ENCODE measurements at places on chromosomes 3 and 15. TPM values are rescaled to one million over a fixed set of nuclear protein-coding genes. Genes with fewer than 3 reads are reported as not detected.

DNA sequence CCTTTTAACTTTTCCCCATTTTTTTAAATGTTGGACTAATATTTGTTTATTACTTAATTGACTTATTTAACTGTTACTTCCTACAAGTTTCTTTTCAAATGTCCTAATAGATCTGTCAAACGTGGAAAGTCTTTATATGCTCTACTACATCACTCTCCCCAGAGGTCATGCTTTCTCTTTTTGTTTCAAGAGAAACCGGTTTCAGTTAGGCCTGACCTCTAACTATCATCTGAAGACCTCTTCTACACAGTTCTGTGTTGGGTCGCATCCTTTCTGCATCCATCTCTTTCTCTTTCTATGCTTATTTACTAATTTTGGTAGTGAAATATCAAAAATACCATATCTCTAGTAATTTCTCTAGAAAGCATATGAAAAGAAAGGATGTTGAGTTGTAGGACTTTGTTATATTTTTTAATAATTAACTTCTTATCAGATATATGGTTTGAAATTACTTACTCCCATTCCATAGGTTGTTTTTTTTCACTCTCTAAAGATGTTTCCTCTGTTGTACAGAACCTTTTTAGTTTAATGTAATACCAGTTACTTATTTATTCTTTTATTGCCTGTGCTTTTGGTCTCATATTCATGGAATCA lies 781.2 kb upstream of the ARPP21 start:
- DNase-seq, result no peak

DNA sequence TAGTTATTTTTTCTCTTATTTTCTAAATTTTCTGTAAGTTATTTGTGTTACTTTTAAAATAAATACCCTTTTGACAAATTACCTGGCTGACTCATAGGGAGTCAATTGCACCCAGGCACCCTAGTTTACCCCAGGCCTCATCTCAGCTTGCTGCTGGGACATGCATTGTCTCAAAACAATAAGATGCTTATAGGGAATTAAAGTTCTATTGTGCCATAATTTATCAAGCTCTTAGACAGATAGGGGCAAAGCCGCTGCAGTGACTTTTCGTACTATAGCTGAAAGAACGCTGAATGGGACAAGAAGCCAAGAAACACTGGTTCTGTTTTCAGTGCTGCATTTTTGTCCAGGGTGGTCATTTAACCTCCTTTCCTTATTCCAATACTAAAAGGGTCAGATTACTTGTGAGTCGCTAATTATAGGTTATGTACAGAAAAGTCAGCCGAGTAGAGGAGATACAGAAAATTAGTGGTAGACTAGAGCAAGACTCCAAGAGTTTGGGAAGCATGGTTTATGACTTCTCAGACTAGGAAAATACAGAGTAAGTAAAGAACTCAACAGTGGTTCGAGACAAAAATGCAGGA lies 50.3 kb downstream of the EXD1 start:
- no peak for DNase-seq

DNA sequence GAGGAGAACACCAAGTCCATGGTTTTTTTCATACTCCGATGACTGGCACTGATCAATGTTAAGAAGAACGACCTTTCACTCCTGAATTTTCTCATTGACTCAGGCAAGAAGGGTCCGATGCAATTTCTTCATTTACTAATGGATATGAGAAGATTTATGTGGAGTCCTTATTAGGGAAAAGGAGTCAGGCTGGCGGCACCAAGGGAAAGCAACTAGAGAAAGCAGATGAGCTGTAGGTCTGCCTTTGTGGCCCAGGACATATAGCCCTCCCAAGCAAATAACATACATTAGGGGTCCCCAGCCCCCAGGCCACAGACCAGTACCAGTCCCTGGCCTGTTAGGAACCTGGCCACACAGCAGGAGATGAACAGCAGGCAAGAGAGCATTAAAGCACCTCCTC lies 206.8 kb downstream of the KBTBD8 start:
- DNase-seq, result no peak

GRCh38 chr3:161403251-161403650 lies 31.9 kb upstream of the SPTSSB start:
- DNase-seq, result no peak

MST1 gene
- total RNA-seq, result 1.8 TPM

PSTPIP1 gene
- 0.25 TPM for total RNA-seq

Data from dermis microvascular lymphatic vessel endothelial cell (primary cell).